ENCODE measurements at places on chromosomes 16 and 17. TPM values are rescaled to one million over a fixed set of nuclear protein-coding genes. Genes with fewer than 3 reads are reported as not detected.

Gene TAC4
- not detected for total RNA-seq

Gene TMEM88
- 4.6 TPM for total RNA-seq

Gene GUCY2D
- total RNA-seq, result not detected

Gene PPP1R27
- not detected for total RNA-seq

Gene ARHGAP23
- total RNA-seq, result 0.27 TPM

Gene TBC1D3L
- total RNA-seq, result 6.1 TPM

Gene LMF1
- total RNA-seq, result 7.8 TPM

Gene NUDT7
- 5.1 TPM for total RNA-seq

Gene NLRP1
- total RNA-seq, result 19.1 TPM

Gene RANBP10
- total RNA-seq, result 18.7 TPM

Gene HYDIN
- not detected for total RNA-seq

Gene CRHR1
- not detected for total RNA-seq

Gene SLFN12L
- 42.8 TPM for total RNA-seq

Gene C17orf67
- 3.3 TPM for total RNA-seq

Gene NT5M
- 5.2 TPM for total RNA-seq

Gene CIBAR2
- total RNA-seq, result not detected

Gene PPP1R1B
- not detected for total RNA-seq

Gene SOST
- not detected for total RNA-seq

Gene GCGR
- not detected for total RNA-seq

Gene PLK1
- 65.0 TPM for total RNA-seq

Gene CSF3
- total RNA-seq, result not detected

Gene MMP28
- total RNA-seq, result not detected

Gene MYH13
- not detected for total RNA-seq

Gene CALCOCO2
- 83.8 TPM for total RNA-seq

Gene AATK
- 0.38 TPM for total RNA-seq

Gene ACADVL
- 254 TPM for total RNA-seq

Gene ITGB3
- total RNA-seq, result 0.04 TPM

Gene CDC42EP4
- 0.53 TPM for total RNA-seq

Gene TBC1D3B
- total RNA-seq, result 3.2 TPM

Gene ANKFN1
- total RNA-seq, result not detected

Gene OR4D1
- total RNA-seq, result 0.08 TPM

Gene TOX3
- total RNA-seq, result not detected

Gene TPPP3
- total RNA-seq, result not detected

Gene TEKT1
- total RNA-seq, result not detected

Gene NOXO1
- 0.23 TPM for total RNA-seq

Gene KRTAP4-4
- total RNA-seq, result not detected

Gene CCL1
- 21.9 TPM for total RNA-seq

Gene OMG
- total RNA-seq, result 0.19 TPM

Gene CLEC3A
- not detected for total RNA-seq

Gene PDIA2
- not detected for total RNA-seq

Gene TNFAIP1
- total RNA-seq, result 27.2 TPM

Gene HOXB5
- not detected for total RNA-seq

Gene MPP3
- total RNA-seq, result 0.40 TPM

Measured in activated CD8-positive, alpha-beta memory T cell treated with anti-CD3 and anti-CD28 coated beads for 36 hours (primary cell).